ENCODE measurements at places on chromosomes 11 and 22.

GRCh38 chr11:116525961-116526495 is 246.8 kb downstream of the BUD13 start:
- DNase-seq = no peak

- no peak for DNase-seq
These were observed 33.7 kb upstream of the MPPED1 start for GRCh38 chr22:43377896-43378704.

DNA sequence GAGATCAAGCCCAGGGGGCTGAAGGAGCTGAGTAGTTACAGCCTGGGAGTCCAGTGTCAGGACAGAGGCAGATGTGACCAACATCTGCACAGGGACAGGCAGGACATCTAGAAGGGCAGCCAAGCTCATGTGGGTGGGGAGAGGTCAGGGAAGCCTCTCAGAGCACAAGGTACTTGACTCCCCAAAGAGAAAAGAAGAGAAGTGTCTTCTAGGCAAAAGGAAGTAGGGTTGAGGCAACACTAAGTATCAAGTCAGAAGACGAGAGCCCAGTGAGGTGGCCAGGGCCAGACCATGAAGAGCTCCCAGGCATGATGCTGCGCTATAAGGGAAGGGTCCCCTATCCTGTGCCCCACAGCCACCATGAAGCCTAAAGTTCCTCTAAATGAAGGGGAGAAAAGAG is 21.5 kb downstream of the RPL27A start:
- DNase-seq = no peak

DNA sequence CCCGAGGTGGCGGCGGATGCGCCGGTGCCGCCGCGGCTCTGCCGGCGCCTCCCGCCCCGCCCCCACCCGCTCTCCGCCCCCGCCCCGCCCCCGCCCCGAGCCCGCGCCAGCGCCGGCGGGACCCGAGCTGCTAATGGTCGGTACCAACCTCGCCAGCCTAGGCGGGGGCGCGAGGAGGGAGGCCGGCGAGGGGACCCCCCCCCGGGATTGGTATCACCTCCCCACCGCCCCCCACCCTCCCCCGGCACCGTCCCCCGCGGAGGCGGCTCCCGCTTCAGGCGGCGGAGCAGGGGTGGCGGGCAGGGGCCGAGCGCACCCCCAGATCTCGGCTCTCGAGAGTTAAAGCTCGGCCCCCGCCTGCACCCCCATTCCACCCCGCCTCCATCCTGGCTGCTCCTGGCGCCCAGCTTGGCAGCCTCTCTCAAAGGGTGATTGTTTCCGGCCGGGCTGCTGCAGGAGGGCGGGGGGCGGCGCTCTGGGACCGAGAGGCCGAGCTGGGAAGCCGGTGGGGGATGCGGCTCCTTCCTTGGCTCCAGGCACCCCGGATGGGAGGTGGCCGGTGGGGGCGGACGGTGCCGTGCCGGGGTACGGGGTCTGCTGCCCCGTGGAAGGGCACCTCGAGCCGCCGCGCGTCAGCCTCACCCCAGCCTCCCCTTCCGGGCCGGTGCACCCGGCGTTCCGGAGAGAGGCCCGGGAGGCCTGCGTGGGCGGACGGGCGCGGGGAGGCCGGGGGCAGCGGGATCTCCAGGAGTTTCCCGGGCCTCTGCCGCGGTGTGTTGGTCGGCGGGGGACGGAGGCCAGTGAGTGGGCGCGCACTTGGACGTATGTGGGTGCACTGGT is at the start of gene B3GAT1:
Gene B3GAT1, minus strand, starts transcription at position 40 of the 840 bp plus-strand sequence. CDS start 24,583 bp downstream, outside the sequence.
- peak; percentile 85 for DNase-seq

- DNase-seq = no peak
These were observed 149.8 kb upstream of the LARGE1 start for GRCh38 chr22:34070051-34070450.

- no peak for DNase-seq
These were observed 57.0 kb downstream of the BRD1 start for GRCh38 chr22:49770547-49771265.

DNA sequence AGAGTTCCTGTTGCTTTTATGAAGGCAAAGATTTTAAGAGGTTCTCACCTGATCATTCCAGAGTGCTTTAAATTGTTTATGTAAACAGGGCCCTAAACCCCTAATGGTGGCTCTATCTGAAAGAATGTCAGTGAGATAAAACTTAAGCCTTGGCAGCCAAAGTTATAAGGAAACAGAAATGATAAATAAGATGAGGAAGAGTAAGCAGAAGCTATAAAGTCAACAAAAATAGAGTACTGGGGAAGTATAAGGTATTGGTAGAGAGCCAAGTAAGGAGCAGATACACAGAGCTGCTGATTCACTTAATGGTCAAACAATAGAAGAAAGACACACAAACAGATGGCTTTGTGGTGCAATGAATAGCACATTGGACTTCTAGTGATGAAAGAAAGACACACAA is 37.9 kb downstream of the TMPRSS5 start:
- DNase-seq = no peak

DNA sequence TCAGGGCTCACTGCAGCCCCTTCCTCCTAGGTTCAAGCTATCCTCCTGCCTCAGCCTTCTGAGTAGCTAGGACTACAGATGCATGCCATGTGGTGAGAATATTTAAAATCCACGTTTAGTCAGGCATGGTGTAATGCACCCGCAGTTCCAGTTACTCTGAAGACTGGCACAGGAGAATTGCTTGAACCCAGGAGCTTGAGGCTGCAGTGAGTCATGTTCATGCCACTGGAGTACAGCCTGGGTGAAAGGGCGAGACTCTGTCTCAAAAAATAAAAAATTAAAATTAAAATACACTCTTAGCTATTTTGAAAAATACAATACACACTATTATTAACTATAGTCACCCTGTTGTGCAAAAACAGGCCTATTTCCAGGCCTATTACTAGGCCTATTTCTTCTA is 38.4 kb downstream of the NOX4 start:
- no peak for DNase-seq

DNA sequence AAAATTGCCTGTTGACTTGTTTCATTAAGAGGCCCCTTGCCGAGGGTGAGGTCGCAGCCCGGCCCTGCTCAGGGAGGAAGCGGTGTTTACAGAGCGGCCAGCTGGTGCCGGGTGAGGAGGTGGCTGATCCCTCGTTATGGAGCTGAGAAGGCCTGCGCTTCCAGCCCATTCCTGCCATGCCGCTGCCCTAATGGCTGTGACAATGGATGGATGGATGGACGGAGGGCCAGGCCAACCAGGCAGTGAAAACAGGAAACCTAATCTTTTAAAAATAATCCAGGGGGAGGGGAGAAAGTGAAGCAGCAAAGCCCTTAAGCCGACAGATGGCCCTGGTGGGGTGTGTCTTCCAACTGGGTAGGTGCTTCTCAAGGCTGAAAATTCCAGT is 38.5 kb downstream of the BCR start:
- DNase-seq = no peak

DNA sequence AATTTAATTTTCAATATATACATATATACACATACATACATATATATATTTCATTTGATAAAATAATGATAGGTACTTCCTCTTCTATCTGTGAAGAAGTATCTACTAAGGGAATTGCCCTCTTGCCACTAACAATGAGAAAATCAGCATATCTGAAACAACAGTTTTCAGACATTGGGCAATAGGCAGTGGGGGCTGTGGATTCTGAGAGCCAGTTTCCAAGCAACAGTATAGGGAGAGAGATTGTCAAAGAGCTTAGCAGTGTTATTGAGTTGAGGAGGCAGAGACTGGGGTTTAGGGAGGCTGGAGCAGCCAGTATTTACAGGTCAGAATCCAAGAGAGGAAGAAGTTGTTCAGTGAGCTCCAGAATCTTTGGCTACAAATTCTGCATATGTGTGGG is 119.3 kb downstream of the ARFGAP2 start:
- DNase-seq = no peak

GRCh38 chr11:100680070-100680469 is 7.0 kb upstream of the ARHGAP42 start:
- no peak for DNase-seq

- DNase-seq = no peak
These were observed 72.9 kb downstream of the ZBTB16 start for GRCh38 chr11:114132417-114132816.

DNA sequence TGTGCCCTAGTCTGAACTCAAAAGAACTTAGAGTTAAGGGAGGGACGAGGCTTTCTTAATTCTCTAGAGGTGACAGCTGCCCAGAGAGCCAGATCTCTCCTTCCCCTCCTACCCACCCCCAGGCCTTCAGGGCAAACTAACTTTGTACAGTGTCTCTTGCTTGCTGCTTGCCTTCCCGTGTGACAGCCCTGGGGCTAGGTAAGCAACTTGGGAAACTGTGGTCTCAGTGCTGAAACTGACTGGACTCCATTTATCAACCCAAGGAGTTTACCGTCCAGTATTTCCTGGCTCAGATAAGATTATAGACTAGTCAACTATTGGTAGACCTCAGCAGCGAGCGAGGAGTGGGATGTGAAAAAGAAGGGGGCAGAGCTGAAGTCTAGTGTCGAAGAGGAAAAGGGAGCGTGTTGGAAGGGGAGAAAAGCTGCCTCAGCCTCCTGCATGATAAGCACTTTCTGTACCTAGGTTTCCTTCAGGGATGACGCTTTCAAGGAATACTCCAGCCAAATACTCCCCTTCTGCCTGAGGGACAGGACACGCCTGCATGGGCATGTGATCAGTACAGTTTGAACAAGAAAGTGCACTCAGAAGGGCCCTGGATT is 43.3 kb upstream of the WEE1 start:
- DNase-seq = no peak

DNA sequence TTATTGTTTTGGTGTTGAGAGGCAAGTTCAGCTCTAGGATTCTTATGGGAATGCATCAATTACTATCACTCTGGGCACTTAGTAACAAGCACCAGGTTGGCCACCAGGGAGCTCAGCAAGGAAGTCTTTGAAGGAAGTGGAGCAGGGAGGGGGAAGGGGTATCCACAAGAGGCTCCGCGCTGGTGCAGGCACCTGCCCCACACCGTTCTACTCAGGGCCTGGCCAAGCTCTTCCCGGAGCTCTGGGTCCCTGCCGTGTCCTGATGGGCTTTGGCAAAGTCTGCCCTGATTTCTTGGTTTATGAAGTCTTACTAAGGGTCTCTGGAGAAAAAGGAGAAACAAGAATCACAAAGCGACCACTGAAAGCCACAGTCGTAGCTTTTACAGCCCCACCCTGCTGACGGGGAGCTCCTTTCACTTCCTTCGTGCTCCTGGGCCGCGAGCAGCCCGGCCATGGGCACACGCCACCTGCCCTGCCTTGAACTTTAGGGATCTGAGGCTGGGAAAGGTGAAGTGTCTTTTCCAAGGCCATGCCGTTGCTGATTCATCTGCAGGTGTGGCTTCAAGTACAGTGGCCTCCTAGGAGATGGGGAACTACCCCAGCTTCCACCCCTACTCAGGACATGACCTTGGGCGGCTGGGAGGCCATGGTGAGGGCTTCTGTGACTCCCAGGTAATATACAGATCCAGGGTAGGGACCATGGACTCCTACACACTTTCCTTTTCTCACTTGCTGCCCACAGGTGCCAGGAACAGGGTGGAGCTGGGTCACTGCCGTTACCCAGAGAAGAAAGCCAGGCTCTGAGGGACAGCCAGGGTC is 15.9 kb upstream of the LRRC32 start:
- no peak for DNase-seq

DNA sequence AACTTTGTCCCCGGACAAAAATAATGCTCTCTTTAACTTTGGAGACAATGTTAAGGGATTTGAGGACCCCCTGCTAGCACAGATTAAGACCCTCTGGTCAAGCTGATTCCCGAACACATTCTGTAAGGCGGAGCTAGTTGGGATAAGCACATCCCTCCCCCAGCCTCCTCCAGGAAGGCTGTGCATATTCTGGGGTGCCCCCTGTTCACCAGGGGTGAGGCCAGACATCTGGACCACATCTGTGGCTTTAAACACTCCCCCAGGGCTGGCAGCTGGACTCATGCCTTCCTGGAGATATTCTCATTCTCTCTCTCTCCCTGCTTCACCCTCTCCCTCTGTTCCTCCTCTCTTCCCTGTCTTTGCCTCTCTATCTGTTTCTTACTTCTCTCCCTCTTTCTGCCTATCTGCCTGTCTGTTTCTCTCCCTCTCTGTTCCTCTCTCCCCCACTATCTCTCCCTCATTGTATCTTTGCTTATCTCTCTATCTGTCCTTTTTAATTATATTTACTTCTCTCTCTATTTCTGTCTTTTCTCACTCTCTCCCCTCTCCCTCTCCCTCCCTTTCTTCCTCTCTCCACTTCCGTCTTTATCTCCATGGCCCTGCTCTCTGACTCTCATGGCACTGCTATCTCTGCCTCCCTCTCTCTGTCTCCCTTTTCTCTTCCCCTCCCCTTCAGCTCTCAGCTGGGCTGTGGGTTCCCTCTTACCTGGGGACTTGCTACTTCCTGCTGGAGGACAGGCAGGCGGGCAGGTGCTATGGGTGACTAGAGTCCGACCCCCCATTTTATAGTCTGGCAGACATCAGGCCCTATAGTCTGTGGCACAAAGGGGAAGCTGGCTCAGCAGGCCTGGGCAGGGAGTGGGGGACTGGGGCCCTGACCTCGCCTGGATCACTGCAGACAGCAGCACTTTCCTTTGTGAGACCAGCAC is at the start of gene CRYBB1:
Gene CRYBB1, minus strand, starts transcription at position 757 of the 929 bp plus-strand sequence. CDS start 1,708 bp downstream, outside the sequence.
- no peak for DNase-seq

GRCh38 chr11:120272303-120272702 is 32.4 kb downstream of the POU2F3 start:
- no peak for DNase-seq

- no peak for DNase-seq
These were observed 24.4 kb downstream of the PGA5 start for GRCh38 chr11:61265357-61265756.

- peak; percentile 14 for DNase-seq
These were observed 9.2 kb upstream of the RBM14 start for GRCh38 chr11:66607126-66607834.

Measured in anterior cingulate cortex (tissue), 58 donors.